ENCODE measurements at places on chromosomes 16 and 17.

- no peak for DNase-seq
These were observed 101.9 kb downstream of the KCNJ2 start for GRCh38 chr17:70271200-70271599.

- no peak for DNase-seq
These were observed 11.6 kb upstream of the CMIP start for GRCh38 chr16:81432937-81433557.

DNA sequence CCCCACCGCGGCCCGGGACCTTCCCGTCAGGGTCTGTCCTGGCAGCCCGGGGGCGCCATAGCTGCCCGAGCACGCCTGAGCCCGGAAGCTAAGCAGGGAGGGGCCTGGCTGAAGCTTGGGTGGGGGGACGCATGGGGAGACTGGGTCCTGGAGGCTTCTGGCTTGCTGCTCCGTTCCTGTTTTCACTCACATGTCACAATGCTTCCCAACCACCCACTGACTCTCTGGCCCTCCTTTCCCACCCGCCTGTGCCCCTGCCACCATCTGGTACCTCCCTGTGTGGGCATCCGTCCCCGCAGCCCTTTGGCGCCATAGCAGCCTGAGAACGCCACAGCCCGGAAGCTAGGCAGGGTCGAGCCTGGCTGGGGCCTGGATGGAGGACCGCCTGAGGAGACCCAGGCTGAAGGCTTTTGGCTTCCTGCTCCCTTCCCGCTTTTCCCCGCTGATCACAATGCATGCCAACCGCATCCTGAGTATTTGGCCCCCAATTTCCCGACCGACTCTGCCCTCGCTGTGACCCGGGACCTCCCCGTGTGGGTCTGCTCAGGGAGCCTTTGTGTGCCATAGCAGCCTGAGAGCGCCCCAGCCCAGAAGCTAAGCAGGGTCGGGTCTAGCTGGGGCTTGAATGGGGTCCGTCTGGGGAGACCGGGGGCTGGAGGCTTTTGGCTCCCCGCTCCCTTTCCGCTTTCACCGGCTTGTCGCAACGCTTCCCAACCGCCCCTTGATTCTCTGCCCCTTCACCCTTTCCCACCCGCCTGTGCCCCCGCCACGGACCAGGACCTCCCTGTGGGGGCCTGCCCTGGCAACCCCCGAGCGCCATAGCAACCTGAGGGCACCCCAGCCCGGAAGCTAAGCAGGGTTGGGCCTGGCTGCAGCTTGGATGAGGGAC lies 2290.1 kb downstream of the TP53TG3F start:
- DNase-seq: no peak

DNA sequence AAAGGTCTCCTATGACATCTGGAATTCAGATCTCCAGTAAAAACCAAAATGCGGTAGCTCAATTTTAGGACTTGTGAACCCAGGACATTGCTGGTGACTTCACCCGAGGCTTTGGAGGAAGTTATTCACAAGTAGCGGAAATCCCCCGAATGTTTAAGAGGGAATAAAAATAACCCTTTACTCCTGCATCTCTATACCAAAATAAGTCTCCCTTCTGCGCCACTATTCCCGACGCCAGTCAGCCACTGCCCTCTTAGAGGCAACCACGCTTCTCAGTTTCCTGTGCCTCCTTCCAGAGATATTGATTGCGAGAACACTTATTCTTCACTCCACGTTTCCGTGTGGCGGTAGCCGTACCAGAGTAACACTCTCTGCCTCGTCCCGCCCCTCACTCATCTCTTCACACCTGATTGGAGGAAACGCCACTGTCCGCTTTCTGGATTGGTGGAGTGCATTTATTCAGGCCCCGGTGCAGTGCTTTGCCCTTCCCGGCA lies 27.4 kb downstream of the EMP2 start:
- no peak for DNase-seq

GRCh38 chr17:2780931-2781454 lies 15.2 kb upstream of the RAP1GAP2 start:
- DNase-seq: no peak

DNA sequence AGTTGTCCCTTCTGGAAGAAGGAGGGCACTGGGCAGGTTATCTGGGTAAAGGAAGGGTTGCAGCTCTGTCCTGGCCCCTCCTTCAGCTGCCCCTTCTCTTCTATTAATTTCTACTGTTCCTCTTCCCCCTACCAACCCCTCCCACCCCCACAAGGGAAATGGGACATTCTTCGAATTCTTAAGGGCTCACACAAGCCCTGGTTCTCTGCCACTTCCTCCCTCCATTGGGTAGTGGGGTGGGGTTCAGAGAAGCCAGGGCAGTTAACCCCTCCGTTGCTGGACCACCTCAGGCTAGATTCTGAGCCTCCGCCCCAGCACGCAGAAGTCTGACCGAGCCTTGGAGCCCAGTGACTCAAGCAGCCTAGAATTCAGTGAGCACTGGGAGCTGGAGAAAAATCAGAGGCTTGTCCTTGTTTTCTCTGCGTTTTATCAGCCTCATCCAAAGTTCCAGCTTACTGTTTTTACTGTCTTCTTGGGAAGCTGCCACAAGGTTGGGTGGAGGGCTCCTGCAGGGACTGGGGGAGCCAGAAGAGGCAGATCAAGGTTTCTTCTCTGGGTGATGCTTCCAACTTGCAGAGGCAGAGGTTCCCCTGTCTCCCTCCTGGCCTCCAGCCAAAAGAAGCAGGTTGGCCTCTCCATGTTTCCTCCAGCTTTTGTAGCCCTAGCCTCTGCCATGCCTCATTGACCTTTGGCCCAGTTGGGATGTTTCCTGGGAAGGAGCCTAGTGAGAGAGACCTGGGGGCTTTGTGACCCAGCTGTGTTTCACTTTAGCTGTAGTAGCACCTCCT lies 10.2 kb downstream of the LASP1 start:
- DNase-seq: no peak

- DNase-seq: no peak
These were observed 28.9 kb downstream of the COTL1 start for GRCh38 chr16:84588991-84589390.

GRCh38 chr16:48526058-48526957 lies 83.7 kb downstream of the N4BP1 start:
- DNase-seq: no peak

- DNase-seq: no peak
These were observed 69.4 kb downstream of the YPEL2 start for GRCh38 chr17:59400858-59401257.

GRCh38 chr16:12868169-12868568 lies 33.2 kb upstream of the SHISA9 start:
- DNase-seq: no peak

DNA sequence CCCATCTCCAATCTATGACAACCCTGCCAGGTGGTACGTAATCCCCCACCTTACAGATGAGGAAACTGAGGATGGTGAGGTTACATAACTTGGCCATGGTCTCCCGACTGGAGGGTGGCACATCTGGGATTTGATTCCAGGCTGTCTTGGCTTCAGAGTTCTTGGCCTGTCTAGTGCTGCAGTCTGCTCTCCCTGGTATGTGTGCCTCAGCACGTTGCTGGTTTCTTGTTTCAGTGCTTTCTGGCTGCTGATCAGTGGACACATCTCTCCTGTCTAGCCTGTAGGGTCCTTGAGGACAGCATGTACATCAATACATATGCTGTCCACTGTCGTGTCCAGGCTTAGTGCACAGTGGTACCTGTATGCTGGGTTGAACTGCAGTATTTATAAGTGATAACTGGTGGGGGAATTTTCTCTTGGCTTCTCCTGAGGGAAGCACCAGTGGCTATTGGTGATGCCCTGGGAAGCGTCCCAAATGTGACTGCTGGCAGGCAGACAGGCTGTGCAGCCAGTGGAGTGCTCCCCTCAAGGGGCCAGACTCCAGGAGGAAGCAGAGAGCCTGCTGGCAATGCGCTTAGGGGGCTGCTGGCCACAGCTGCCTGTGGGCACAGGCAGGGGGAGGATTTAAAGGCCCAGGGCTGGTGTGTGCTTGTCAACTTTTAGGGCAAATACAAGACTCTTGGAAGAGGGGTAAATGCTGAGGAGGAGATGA lies 14.4 kb downstream of the CTRL start:
- peak; percentile 58 for DNase-seq

- DNase-seq: no peak
These were observed 69.9 kb upstream of the NACA2 start for GRCh38 chr17:61660746-61661485.

GRCh38 chr17:79824893-79825579 lies 14.2 kb downstream of the CBX4 start:
- no peak for DNase-seq

- peak; percentile 29 for DNase-seq
These were observed 12.7 kb downstream of the SLC35B1 start for GRCh38 chr17:49694847-49695697.

- DNase-seq: no peak
These were observed 47.3 kb upstream of the CHMP6 start for GRCh38 chr17:80944326-80944725.

DNA sequence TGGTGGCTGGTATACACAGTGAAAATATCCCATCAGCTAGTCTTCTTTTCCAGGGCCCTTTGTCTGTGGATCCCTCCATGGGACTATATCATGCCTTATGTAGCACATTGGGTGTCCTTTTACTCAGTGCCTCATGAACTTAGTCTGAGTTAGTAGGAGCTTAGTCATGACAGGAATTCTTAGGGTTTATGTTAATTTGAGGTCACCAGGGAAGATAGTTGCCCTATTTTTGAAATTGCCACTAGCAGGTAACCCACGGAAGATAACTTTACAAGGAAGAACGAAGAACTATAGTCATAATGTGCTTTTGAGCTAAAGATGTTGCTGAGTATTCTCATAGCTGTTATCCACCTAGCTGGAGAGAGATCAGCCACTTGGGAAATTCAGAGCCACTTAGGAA lies 14.8 kb upstream of the PLK1 start:
- DNase-seq: no peak

DNA sequence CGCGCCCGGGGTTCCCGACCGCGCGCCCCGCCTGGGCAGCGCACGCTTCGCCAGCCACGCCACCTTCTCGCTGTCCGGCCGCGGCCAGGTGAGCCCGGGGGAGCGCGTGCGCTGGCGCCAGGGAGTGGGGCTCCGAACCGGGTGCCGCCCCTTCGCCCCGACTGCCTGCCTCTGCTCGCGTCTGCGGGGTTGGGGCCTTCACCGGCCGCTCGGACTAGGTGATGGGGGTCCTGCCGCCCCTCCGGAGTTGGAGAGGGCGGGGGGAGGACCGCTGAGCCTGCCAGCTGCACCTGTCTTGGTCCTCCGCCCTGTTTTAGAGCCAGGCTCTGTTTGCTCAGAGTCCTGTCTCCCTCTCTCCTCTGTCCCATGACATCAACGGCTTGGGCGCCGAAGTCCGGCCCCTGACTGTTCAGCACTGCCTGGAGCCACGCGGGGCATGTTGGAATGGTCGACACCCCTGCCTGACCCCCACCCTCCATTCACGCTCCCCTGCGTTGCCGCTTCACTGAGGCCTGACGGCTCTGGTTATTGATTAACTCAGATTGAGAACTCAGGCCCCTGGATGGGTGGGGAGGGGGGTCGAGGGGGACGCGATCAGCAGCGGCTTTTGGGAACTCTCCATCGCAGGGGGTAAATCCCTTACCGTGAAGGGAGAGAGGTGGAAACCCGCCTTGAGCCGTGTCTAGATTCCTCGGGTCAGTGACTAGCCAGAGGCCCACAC lies 748 bp downstream of the SMTNL2 start:
- DNase-seq: no peak

DNA sequence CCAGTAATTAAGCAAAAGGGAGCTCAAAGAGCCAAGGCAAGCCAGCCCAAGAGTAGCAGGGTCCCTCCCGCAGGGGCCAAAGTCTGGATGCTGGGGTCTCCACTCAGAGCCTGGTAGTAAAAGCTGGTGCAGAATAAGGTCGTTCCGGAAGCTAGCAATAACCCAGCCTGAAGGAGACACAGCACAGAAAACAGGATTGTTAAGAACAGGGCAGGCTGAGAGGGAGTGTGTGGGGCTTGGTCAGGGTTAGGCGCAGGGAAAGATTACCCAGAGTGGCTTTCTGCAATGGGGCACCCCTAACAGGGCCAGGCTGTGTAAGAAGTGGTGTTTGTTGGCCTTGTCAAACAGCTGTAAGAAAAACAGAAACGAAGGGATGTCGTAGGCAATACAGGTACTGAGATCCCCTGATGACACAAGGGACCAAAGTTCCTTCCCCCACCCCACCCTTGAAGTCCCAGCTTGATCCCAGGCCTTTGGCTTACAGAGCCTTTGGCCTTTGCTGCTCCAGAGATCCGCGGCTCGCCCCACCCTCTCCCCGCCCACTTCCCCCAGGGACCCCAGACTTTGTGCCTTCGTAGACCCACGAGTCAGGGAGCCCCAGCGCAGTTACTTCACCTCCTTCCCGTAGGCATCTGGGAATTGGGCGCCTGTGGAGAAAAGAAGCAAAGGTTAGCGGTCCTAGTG lies 712 bp downstream of the TMEM256 start:
- DNase-seq: no peak

GRCh38 chr17:73600103-73600871 lies 44.0 kb downstream of the SDK2 start:
- no peak for DNase-seq

DNA sequence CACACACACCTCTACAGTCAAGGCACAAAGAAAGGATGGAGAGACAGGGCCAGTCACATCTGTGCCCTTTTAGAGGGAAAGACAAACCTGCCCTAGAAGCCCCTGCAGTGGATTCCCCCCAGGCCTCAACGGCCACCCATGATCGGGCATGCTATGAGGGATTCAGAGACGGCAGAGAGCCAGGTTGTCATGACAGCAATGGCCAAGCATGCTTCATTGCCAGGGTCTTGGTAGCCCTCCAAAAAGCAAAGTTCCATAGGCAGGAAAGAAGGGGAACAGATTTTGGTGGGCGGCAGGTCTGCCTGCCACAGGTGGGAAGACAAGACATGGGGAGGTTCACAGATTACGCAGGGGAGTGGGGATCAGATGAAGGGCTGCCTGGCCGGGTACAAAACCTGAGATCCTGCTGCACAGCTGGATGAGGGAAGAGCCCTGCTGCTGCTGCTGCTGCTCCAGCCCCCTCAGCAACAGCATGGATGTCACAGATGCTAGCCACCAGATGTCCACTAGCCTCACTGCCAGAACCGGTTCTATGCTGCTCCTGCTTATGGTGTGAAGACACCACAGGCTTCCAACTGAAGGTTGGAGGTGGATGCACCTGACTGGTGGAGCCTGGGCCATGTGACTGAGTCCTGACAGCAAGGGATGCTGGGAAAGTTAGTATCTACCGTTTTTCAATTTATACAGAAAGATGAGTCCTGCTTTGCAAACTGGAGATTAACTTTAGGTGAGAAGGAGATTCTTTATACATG lies 17.8 kb downstream of the ACTG1 start:
- peak; percentile 64 for DNase-seq

- DNase-seq: no peak
These were observed 148.0 kb upstream of the TNRC6C start for GRCh38 chr17:77810536-77810935.

GRCh38 chr16:64730261-64730660 lies 391.6 kb downstream of the CDH11 start:
- DNase-seq: no peak

- DNase-seq: no peak
These were observed 29.9 kb upstream of the OR1G1 start for GRCh38 chr17:3157218-3157617.

- DNase-seq: no peak
These were observed 34.7 kb upstream of the GUCY2D start for GRCh38 chr17:7967751-7968150.

GRCh38 chr16:51544851-51545467 lies 393.9 kb upstream of the SALL1 start:
- no peak for DNase-seq
